Sciatic nerve (tissue), 2 donors: ENCODE measurements at places on chromosomes 12 and 14. TPM values are rescaled to one million over a fixed set of nuclear protein-coding genes. Genes with fewer than 3 reads are reported as not detected.
A peak's percentile ranks its signal among the peaks of the same experiment; 100 is the strongest.

GRCh38 chr14:32224737-32225377, 21.8 kb upstream of the RNU6-8 start:
- DNase-seq: no peak

DNA sequence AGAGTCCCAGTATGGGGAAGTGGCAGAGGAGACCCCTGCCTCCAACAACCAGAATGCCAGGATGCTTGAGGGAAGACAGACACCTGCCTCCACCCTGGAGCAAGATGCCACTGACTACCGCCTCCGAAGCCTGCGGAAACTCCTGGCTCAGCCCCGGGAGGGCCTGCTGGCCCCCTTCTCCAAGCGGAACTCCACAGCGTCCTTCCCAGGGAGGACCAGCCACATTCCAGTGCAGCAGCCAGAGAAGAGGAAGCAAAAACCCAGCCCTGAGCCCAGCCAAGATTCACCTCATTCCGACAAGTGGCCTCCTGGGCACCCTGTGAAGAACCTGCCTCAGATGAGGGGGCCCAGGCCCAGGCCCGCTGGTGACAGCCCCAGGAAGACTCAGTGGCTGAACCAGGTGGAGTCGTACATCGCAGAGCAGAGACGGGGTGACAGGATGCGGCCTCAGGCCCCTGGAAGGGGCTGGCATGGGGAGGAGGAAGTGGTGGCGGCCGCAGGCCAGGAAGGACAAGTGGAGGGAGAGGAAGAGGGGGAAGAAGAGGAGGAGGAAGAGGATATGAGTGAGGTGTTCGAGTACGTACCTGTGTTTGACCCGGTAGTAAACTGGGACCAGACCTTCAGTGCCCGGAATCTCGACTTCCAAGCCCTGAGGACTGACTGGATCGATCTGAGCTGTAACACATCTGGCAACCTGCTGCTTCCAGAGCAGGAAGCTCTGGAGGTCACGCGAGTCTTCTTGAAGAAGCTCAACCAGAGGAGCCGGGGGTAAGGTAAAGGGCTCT, 93.7 kb downstream of the B4GALNT3 start:
- DNase-seq: peak; percentile 59

DNA sequence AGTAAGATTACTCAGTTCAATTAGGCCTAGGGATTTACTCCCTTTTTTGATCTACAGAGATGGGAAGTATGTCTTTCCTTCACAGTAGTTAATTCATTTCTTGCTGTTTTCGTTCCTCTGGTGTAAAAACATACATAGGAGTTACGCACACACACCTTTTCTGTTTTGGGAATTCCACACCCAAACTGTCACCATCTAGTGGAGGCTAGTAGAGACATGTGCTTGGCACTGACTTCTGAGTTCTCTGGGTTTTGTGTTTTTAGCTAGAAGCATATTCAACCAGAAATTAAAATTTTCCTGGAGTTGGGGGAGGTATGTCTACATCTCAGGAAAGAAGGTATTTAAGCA, 1.4 kb downstream of the SUSD6 start:
- DNase-seq: no peak

- no peak for DNase-seq
These were observed 117.1 kb downstream of the PHETA1 start for GRCh38 chr12:111251787-111252186.

Gene ENDOU
- 0.40 TPM for total RNA-seq

DNA sequence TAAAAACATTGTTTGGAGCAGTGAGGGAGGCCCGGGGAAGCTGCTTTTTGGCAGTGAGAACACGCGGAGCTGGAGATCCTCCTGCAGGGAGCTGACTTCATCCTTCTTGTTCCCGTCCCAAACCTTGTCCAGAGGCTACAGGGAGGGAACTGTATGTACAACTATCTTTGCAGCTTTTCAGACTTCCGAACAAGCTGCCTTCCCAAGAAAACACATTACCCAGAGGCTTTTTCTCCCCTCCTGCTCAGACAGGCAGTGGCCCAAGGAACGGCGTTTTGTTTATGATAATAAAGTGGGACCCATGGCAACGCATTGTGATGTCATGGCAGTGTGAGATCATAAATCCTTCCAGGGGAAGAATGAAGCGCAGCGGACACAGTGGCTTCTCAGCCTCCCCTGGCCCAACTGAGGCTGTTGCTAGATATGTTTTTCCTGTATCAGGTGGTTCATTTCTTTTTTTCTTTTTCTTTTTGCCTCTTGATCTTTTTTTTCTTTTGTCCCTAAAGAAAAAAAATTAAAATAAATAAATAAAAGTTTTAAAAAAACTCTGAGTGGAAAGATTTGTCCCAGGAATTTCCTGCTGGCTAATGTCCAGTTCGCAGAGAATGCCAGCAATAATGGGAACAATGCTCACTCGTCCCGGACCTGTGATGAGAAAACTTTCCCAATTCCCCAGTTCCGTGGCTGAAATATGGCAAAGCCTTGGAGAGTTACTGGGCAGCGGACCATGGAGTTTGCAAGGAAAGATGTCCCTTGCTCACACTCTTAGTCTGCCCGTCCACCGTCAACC, 103.4 kb upstream of the MAP1LC3B2 start:
- peak; percentile 82 for DNase-seq
